ENCODE measurements at places on chromosomes 1 and 21.

DNA sequence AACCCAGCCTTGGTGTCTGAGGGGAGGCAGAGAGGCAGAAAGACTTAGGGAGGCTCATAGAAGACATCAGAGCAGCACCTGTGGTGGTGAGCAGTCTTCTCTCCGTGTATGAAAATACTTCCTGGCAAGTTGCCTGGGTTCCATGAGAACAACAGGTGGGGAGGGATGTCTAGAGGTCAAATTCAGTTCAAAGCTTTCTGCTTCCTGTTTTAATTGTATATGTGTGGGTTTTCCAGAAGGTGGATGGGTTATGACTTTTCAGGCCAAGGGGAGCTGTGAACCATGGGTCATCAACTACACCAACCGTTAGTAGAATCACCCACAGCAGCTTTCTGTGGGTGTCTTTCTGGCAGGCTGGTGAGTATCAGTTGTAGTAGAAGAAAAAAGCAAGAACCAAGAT, 4.1 kb upstream of the FCRL2 start:
- DNase-seq: no peak

GRCh38 chr1:7975212-7975865, 13.8 kb downstream of the PARK7 start:
- peak; percentile 40 for DNase-seq

GRCh38 chr1:41315871-41316270, 45.4 kb upstream of the FOXO6 start:
- no peak for DNase-seq

- peak; percentile 45 for DNase-seq
These were observed 9.8 kb upstream of the GJA8 start for GRCh38 chr1:147892731-147893214.

Measured in stimulated activated CD4-positive, alpha-beta T cell treated with anti-CD3 and anti-CD28 coated beads, Interleukin-15, amount 100 ng/mL, for 24 hours (primary cell).